ENCODE measurements at places on chromosomes 6 and 20.

DNA sequence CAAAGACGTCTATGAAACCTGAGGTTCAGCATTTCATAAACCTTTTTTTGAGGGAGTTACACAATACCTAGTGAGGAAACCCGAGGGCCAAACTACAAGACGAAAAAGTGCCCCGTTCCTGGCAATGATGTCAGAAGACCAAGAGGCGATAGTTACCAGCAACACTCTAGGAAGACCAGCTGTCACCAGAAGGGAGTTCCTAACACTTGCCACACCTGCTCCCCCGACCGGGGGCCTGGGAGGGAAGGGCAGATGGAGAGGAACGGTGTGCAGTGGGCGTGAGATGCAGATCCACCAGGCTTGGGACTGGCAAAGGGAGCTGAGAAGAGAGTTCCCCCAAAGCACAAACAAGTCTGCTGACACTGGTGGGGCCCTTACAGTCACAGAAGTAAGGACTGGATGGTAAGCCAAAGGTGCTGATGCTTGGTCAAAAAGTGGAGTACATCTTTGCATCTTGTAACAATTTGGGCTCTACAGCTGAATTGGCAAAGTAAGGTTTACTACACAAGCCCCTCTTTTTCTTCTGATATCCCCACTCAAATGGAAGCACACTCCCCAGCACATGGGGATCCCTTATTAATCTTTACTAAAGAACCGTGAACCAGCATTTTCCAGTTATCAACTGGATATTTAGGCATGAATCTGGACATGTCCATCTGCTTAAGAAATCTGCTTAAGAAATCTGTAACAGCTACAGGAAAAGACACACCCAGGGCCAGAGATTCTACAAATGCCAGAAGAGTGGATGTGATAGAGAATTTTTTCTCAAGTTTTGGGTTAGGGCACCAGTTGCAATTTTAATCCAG is 38.5 kb downstream of the PANK2 start:
- DNase-seq = no peak

DNA sequence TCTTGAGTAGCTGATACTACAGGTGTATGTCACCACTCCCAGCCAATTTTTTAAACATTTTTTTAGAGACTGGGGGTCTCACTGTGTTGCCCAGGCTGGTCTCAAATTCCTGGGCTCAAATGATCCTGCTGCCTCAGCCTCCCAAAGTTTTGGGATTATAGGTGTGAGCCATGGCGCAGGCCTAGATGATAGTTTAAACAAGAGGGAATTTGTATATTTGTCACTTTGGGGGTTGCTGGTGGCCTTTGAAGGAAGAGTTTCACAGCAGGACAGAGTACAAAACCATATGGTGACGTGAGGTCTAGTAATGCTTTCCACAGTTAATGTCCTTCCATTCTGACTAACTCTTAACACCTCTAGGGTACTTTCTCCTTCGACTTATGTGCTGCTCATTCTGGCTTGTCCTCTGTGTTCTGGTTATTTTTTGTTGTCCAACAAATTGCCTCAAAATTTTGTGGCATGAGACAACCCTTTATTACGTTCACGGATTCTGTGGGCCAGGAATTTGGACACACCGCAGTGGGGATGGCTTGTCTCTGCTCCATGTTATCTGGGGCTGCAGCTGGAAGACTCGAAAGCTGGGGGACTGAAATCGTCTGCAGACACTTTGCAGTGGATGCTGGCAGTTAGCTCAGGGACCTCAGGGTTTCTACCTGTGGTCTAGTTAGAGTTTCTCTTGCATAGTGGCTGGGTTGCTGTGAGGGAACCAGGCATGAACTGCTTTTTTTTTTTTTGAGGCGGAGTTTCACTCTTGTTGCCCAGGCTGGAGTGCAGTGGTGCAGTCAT is 23.0 kb upstream of the IER3 start:
- no peak for DNase-seq

GRCh38 chr20:62709537-62709905 is 885 bp downstream of the NTSR1 start:
- DNase-seq = no peak

DNA sequence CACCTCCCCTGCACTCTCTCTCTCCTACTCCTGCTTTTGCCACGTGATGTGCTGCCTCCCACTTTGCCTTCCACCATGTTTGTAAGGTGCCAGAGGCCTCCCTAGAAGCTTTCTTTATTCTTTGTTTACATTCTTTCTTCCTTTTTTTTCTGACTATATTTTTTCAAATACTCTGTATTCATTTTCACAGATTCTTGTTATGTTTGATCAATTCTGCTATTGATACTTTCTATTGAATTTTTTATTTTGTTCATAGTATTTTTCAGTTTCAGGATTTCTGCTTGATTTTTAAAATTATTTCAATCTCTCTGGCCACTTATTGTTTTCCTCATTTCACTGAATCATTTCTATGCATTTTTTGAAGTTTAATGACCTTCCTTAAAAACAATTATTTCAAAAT is 801.8 kb downstream of the GRIK2 start:
- DNase-seq = no peak

- no peak for DNase-seq
Measured at GRCh38 chr6:140059947-140060346, 685.5 kb upstream of the CITED2 start.

DNA sequence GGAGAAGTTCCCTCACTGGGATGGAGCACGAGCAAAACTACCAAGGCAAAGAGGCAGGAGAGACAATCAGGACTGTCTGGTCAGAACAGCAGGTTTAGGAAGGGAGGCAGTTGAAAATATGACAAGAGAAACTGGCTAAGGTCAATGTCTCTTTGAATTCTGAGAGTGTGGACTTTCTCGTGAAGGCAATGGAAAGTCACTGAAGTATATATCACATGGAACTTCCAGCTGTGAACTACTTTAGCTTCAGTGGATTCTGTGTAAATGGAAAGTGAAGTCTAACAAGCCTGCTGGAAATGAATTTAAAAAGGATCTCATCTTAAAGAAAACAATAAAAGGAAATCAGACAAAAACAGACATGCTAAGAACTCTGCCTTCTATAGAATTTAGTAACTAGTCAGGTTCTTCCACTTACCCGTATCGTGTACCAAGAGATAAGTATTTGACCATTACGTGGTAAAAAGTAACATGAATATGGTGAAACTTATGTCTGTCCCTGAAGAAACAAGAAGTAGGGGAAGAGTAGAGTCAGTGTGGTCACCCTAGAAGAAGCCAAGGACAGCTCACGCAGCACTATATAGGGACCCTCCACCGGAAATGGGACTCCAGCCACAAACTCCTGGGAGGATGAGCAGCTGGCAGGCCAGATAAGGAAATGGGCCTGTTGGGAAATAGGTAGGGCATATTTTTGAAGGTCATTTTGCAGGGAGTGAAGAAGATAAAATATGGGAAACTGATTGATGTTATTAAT is 123.4 kb downstream of the MAP7 start:
- DNase-seq = no peak

DNA sequence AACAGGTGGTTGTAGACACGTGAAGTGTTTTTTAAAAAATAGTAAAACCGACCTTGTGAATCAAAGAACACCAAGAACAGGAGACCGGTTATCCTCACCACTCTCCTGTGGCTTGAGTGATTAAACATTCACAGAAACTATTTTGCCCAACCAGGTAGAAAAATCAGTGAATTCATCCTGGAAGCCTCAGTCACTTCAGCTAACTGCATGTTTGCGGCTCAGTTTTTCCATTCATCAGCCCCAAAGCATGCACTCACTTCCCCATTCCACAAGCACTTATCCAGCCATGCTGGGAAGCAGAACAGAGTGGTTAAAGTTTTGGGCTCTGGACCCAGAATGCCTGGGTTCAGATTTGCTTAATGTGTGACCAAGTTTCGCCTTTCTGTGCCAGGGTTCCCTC is 2.4 kb downstream of the LRRN4 start:
- no peak for DNase-seq

- DNase-seq = no peak
Measured at GRCh38 chr6:136831873-136832562, 9.6 kb downstream of the PEX7 start.

DNA sequence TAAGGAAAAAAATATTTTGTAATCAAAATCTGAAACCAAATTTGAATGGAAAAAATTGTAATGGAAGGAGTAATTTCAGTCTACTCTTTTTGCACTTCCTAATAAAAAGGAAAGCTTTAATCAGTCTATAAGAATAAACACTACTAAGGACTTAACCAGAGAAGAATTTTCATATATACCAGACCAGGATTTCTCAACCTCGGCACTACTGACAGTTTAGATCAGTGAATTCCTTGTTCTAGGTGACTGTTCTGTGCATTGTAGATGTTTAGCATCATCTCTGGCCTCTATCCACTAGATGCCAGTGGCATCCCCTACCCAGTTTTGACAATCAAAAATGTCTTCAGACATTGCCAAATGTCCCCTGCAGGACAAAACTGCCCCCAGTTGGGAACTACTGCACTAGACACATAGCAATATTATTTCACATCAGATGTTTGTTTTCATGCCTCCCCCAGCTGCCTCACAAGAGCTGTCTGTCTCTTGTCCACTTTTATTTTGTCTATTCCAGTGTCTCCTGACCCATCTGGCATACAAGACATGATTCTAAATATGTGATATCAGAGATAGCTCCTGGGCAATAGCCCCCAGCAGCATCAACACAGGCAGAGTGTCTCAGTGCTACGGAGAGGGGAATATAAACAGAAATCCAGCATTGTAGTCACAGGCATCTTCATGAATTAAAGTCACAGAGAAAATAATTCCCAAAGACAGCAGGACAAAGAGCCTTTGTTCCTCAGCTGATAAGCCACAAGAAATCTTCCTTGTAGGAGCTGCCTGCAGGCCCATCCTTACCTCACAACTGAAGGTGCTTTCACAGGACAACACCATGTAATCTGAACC is 27.0 kb downstream of the DNAAF9 start:
- DNase-seq = no peak

- no peak for DNase-seq
Measured at GRCh38 chr6:15493437-15494168, 169.2 kb downstream of the DTNBP1 start.

DNA sequence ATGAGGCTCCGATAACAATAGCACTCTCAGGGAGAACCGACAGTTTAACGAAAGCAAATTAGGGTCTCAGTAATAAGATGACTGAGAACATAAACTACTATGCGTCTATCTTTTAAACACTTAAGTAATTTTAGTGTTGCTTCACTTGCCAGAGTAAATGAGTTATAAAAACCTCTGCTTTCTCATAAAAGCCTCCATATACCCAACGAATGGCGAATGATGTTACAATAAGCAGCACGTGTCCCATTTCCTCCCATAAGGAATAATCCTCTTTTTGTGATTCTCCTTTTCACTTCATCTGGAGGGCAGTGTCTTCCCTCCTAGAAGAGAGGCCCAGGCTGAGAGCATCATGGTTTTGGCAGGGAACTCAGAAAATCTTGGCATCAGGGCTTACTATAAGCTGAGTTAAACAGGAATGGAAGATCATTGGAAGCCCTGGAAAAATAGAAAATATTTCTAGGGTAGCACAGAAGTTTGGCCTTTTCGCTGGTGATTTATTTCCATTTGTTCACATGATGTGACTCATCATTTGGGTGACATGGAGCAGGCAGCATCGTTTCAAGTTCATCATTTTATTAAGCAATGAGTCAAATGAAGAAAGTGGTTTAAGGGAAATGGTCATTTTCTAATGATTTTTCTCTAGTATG is 255.4 kb downstream of the ATXN1 start:
- DNase-seq = no peak

- DNase-seq = no peak
Measured at GRCh38 chr6:121765060-121765459, 329.6 kb downstream of the GJA1 start.

GRCh38 chr6:136984578-136984977 is 60.2 kb downstream of the IL20RA start:
- DNase-seq = no peak

DNA sequence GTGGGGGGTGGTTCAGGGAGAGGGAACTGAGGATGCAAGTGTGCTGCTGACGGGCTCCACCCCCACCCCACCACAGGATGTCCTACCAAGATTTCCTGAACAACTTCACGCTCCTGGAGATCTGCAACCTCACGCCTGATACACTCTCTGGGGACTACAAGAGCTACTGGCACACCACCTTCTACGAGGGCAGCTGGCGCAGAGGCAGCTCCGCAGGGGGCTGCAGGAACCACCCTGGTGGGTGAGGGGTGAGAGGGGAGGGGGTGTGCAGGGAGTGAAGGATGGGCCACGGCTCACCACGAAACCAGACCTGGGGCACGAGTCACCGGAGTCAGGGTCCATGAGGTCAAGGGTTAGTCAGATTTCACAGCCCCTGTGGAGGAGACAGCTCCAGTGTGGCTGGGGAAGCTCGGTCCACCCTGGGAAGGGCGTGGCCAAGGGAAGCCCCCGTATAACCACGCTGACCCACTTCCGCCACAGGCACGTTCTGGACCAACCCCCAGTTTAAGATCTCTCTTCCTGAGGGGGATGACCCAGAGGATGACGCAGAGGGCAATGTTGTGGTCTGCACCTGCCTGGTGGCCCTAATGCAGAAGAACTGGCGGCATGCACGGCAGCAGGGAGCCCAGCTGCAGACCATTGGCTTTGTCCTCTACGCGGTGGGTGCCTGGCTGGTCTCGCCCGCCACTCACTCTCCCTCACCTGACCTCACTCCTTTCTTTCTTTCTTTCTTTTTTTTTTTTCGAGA is 18.3 kb downstream of the CAPN11 start:
- DNase-seq = no peak

DNA sequence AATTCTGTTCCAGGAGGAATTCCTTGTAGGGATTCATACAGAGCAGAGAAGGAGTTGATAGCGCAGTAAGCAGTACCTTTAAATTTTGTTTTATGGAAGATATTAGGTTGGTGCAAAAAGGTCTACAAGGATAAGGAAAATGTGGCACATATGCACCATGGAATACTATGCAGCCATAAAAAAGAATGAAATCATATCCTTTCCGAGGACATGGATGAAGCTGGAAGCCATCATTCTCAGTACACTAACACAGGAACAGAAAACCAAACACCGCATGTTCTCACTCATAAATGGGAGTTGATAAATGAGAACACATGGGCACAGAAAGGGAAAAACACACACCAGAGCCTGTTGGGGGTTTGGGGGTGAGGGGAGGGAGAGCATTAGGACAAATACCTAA is 37.4 kb upstream of the TXLNB start:
- no peak for DNase-seq

DNA sequence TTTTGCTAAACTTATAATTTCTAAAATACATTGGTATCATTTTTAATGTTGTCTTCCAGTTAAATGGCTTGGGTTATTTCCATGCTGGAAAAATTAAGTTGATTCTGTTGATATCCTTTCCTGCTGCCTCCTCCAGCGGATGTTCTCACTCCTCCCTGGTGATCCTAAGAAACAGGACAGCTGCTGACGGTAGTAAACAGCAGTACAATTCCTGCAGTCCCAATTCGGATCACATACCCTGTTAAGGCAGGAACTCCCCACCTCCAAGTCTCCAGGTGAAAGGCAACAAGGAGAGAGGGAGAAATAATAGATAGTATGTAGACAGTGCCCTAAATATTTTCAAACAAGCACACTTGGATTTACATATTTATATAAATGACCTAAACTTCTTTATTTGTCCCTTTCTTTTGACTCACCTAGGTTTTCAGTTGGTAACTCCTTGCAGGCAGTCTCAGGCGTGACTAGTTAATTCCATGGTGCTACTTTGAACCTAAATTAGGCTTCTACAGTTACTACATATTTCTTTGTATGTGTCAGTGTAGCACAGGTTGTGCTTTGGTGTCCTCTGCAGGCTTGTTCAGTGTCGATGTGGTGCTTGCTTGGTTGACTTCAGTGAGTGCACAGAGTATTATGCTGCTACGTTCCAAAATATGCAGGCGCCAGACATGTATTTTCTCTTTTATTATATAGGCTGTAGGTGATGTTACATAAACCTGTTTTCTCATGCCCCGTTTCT is 126.0 kb downstream of the ADGRB3 start:
- DNase-seq = no peak

Data from iPS DF 19.7 (cell line).